ENCODE measurements at places on chromosomes 11 and 22. TPM values are rescaled to one million over a fixed set of nuclear protein-coding genes. Genes with fewer than 3 reads are reported as not detected.

CST6 gene
- not detected for polyA plus RNA-seq

- no peak overlapping the region for H3K4me3 ChIP-seq
- H3K4me1 ChIP-seq = no peaks in the 10 kb centered on the region
- H3K36me3 ChIP-seq = no peaks in the 10 kb centered on the region
- H3K27ac ChIP-seq = no peak overlapping the region
Measured at GRCh38 chr11:1196516-1197391, 26.1 kb upstream of the MUC5B start.

CYP2R1 gene
- polyA plus RNA-seq = 34.0 TPM

KIRREL3 gene
- polyA plus RNA-seq = not detected

GRCh38 chr11:115168229-115168671 lies 336.0 kb downstream of the CADM1 start:
- no peaks in the 10 kb centered on the region for H3K27me3 ChIP-seq
- no peak overlapping the region for H3K4me3 ChIP-seq
- no peak overlapping the region for H3K27ac ChIP-seq
- no peaks in the 10 kb centered on the region for H3K36me3 ChIP-seq
- DNase-seq = no peak
- H3K4me1 ChIP-seq = no peaks in the 10 kb centered on the region

- peaks cover 66% of the 10 kb centered on the region for H3K36me3 ChIP-seq
- DNase-seq = no peak
- H3K27ac ChIP-seq = no peak overlapping the region
- no peak overlapping the region for H3K4me3 ChIP-seq
- H3K27me3 ChIP-seq = no peaks in the 10 kb centered on the region
Measured at GRCh38 chr11:117391181-117391580, 63.5 kb downstream of the CEP164 start.
